ENCODE measurements at places on chromosomes 6 and 20. TPM values are rescaled to one million over a fixed set of nuclear protein-coding genes. Genes with fewer than 3 reads are reported as not detected.
A peak's percentile ranks its signal among the peaks of the same experiment; 100 is the strongest.

Gene GSTA3
- total RNA-seq = not detected

DNA sequence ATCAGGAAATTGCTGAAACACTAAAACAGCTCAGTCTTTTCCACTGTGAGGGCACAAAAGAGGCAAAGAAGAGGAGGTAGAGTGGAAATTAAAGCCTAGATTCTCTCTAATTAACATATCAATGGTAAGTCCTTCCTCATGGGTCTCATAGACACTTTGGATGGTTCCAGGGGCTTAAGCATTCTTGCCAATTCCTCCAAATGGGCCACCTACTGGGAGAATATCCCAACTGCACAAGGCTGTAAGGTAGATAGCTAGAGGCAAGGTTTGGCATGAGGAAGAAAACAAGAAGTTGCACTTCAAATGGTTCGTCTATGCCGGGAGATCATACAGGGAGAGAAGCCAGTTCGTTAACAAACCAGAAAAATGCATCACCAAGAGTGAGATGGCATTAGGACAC lies 107.6 kb upstream of the KHDRBS2 start:
- no peak for DNase-seq

DNA sequence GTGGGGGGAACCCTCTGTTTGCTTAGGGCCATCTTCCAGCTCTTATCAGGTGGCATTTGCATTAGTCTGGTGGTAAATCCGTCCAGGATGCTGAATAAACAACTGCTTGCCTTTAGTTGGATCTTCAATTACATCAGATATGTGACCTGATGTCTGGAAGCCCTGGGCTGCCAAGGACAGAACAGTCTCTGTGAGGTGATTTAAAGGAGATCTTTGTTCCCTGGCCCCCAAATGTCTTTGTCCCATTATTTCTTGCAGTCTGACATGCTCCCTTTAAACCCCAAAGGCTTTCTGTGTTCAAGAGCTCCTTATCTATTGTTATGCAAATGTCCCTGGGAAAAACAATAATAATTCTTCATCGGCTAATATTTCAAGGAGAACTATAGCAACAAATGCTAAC lies 84.6 kb upstream of the SPTLC3 start:
- no peak for DNase-seq

GRCh38 chr6:36662827-36663256 lies 15.7 kb upstream of the CDKN1A start:
- DNase-seq = no peak

- no peak for DNase-seq
Measured at GRCh38 chr20:49256261-49256660, 21.6 kb downstream of the ZNFX1 start.

GRCh38 chr20:41017448-41018042 lies 11.1 kb upstream of the TOP1 start:
- DNase-seq = no peak

- DNase-seq = no peak
Measured at GRCh38 chr6:74482180-74482579, 723.7 kb downstream of the COL12A1 start.

DNA sequence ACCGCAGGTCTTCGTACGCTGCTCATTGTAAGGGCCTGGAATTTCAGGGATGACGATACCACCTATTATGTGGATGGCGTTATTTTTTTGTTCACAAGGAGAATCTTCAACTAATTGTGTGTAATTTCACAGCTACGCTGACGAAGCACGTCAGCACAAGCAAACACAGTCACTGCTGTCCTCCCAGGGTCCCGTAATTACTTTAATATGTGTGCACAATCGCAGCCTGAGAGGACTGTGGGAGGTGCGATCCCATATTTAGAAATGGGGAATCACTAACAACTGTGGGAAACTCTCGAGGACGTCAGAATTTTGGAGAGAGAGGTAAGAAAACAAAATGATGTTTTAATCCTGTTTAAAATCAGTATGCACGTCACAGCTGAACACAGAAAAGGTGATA lies 40.2 kb upstream of the DACT2 start:
- no peak for DNase-seq

DNA sequence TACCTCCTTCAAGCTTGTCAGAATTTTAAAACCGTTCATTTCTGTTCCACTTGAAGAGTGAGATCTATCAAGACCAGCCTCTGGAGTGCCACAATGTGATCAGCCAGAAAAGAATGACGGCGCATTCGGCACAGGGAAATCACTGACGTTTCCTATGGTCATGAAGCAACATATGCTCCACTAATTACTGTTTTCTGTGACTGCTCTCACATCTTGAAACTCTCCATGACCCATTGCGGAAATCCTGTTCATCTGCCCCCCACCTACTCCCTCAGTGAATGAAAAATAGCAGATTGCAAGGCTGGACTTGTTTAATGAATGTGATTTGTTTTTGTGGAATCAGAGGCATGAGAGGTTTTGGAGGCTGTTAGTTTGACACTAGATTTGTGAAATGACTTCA lies 53.2 kb downstream of the SAMD5 start:
- DNase-seq = no peak

GRCh38 chr20:55252521-55252920 lies 752.8 kb downstream of the CBLN4 start:
- no peak for DNase-seq

- DNase-seq = peak; percentile 75
Measured at GRCh38 chr6:158083455-158084325, 84.4 kb downstream of the SERAC1 start.
